ENCODE measurements at places on chromosomes 16 and 17. TPM values are rescaled to one million over a fixed set of nuclear protein-coding genes. Genes with fewer than 3 reads are reported as not detected.

NUP85 gene
- total RNA-seq = 38.8 TPM

MMP28 gene
- total RNA-seq = 9.7 TPM

KRTAP4-5 gene
- total RNA-seq = not detected

ZNF423 gene
- 12.5 TPM for total RNA-seq

KRTAP9-8 gene
- total RNA-seq = not detected

HASPIN gene
- 1.3 TPM for total RNA-seq

LGALS9 gene
- total RNA-seq = 2.8 TPM

KRTAP4-6 gene
- not detected for total RNA-seq

TPSD1 gene
- total RNA-seq = not detected

CRISPLD2 gene
- 1.6 TPM for total RNA-seq

IRX5 gene
- not detected for total RNA-seq

KIF2B gene
- total RNA-seq = not detected

ZNF276 gene
- 38.2 TPM for total RNA-seq

VPS25 gene
- 24.4 TPM for total RNA-seq

ADAD2 gene
- total RNA-seq = not detected

KRTAP3-1 gene
- total RNA-seq = not detected

KRTAP1-3 gene
- not detected for total RNA-seq

MPP2 gene
- total RNA-seq = 17.5 TPM

OMG gene
- total RNA-seq = 8.5 TPM

SEPTIN12 gene
- total RNA-seq = not detected

HIGD1B gene
- 1.3 TPM for total RNA-seq

SLC5A2 gene
- total RNA-seq = 1.3 TPM

EXOC3L1 gene
- total RNA-seq = 0.63 TPM

MPHOSPH6 gene
- total RNA-seq = 67.3 TPM

RNF135 gene
- total RNA-seq = 1.9 TPM

Data from parietal lobe (tissue), 2 donors.